ENCODE measurements at places on chromosomes 2 and 18.

DNA sequence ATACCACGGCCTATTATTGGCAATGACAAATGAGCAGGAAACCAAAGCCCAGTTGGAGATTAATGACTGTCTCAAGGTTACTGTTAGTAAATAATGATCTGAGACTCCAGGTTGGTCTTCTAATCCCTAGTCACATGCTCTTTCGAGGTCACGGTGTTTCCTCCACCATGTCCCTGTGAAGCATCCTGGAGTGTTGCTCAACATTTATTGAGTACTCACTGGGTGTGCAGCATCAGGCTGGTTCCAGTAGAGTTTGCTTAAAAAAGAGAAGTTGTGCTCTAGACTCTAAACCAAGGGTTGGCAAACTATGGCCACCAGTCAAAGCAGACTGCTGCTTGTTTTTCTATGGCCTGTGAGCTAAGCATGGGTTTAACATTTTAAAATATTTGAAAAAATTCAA, 263.8 kb upstream of the ATP5MC3 start:
- no peak for DNase-seq

DNA sequence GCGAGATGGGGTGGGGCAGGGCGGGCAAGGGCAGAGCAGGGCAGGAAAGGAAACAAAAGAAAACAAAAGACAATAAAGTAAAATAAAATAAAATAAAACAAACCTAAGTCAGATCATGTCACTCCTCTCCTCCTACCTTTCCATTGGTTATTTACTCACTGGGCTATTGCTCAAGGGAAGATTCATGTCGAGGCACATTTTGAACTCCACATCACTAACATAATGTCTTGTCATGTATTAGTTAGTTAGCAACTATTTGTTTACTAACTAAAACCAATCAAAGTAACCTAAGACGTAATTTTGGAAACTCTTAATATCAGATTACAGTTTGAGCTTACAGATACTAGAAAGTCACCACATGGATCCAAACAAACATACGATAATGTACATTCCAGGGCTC, 2.2 kb downstream of the C1D start:
- DNase-seq: no peak

DNA sequence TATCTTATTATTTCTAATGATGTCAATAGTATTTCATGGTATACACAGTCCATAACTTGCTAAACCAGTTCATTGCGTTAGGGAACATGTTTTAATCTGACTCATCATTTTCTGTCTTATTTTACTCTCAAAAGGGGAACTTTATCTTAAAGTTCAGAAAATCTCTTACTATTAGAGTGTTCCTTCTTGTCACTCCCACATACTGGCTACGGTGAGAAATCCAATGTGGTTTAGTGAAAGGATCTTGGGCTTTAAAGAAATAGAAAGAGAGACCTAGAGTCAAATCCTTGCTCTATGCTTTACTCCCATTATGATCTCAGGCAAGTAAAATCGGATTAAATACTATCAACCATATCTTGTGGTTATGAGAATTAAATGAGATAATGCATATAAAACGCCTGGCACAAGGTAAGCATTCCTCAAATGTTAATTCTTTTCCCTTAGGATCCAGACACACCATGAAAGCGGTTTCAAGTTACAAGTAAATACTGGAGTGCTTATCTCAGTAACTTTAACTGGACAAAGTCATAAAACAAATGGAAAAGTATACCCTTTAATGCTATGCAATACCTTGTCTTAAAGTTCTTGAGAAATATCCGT, 576.0 kb downstream of the ARHGAP15 start:
- DNase-seq: no peak

DNA sequence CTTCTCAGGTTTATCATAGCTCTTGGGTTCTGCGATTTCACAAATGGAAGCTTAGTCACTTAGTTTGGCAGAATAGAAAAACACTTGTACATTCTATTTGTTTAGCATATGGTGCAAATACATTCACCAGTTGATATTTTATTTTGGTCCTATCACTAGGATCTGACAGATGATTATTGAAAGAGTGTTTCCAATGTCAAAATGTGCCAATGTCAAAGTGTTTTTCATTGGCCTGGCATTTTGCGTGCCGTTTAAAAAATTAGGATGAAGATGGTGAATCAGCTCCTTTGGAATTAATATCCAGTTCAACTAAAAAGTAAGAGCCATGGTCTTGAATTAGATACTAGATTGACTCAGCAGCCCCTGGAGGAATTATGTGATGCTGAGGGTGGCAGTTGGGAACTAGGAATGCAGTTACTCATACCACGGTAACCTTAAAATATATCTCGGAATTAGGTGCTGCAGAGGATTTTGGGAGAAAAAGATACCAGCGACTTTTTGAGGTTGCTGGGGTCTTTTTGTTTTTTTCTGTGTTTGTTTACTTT, 87.0 kb downstream of the SPHKAP start:
- DNase-seq: no peak

DNA sequence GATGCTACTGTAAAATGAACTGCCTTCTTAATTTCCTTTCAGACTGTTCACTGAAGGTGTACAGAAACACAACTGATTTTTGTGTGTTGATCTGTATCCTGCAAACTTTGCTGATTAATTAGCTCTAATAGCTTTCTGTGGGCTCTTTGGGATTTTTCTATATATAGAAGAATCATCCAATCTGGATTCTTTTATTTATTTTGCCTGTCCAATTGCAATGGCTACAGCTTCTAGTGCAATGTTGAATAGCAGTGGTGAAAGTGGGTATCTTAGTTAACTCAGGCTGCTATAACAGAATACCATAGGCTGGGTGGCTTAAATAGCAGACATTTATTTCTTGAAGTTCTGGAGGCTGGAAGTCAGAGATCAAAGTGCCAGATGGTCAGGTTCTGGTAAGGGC, 74.4 kb downstream of the ID2 start:
- DNase-seq: no peak

DNA sequence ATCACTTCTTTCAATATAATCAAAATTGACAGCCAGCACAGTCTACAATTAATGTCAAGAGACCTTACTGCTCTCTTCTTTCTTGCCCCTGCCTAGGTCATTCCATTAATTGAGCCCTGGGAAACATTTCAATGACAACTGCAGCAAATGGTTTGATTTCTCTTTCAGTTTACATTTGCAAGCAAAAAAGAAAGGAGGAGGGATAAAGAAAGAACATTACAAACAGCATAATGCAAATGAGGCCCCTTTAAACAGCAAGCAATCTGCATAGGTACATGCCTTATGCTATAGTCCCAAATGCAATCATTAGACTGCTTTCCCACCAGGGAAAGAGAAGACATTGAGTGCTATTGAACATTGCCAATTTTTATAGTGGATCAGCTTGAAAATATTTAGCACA, 655.0 kb upstream of the CDH2 start:
- DNase-seq: no peak

DNA sequence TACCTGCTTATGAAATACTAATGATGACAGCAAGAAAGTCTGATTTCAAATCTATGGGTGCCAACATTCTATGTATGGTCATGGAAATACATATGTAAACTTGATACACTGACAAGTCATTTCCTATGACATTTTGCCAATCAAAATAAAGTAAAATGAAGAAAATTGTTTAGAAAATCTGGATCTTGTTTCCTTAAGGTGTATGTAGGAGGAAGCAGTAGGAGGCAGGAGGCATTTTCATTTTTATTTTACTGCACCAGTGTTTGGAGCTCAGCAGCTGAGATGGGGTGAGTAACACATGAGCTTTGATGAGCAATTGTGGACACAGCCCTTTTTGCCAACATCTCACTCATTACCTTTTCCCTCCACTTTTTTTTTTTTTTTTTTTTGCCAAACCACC, 167.0 kb downstream of the AFF3 start:
- DNase-seq: no peak

DNA sequence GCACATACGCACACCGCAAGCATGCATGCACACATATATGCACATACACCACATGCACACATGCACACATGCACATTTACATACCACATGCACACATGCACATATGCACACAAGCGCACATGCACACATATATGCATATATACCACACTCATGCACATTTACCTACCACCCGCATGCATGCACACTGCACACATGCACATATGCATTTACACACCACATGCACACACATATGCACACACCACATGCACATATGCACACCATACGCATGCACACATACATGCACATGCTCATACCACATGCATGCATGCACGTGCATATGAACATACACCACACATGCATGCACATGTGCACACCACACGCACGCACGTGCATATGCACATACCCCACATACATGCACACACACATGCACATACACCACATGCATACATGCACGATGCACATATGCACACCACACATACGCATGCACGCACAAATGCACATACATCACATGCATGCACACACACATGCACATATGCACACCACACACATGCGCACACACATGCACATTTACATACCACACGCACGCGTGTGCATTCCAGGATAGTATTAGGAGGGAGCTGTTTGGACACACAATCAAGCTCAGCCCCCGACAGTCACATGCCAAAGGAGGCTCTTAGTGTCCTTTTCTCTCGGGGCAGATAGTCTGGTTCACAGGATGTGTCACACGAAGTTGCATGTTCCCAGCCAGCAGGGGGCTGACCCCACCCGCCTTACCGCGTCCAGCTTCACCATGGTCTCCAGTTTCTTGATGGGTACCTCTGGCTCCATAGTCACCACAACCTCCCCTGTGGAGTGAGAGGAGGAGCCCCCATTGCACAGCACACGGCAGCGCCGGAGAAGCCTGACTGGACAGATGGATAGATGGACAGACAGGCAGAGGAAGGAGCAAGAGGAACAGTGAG, 5.9 kb downstream of the OTOF start:
- DNase-seq: no peak

DNA sequence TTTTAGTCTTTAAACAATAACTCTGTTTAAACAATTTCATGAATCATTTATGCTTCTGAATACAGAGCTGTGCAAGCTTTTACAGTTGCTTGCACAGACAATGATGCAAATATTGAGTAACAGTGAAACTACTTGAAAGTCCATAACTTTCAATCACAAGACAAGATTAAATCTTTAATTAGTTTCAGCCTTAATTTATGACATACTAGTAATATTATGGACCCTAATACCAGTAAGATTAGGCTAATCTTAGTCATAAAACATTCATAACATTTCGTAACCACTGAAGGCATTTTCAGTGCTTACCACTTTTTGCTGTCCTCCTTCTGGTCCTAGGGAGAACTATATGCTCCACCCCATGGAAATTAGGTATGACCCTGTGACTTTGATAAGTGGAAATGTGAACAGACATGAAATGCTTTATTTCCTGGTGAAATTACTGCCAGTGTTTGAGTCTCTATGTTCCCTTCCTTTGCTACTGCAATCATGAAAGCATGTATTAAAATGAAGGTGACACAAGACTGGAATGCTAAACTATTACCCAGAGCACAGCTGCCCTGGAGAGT, 1.8 kb upstream of the COBLL1 start:
- DNase-seq: no peak

- no peak for DNase-seq
Measured at GRCh38 chr2:54666131-54666633, 57.3 kb upstream of the EML6 start.

- no peak for DNase-seq
Measured at GRCh38 chr2:168245074-168245825, 2.1 kb downstream of the STK39 start.

DNA sequence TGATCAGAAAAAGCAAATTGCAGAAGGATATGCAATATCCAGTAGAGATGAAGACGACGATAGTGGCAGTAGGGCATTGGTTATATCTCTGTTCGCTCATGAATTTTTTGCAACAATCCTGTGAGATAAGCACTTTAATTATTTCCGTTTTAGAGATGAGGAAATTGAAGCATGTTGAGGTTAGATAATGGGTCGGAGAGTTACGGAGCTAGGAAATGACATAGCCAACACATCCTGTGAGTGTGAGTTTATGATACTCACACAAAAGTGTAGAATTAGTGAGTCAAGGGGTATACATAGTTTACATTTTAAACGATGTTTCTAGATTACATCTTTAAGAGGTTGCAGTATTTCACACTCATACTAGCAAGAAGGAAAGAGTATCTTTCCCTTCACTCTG, 123.1 kb upstream of the ARL4C start:
- DNase-seq: no peak

GRCh38 chr2:62627667-62628066, 77.8 kb upstream of the EHBP1 start:
- no peak for DNase-seq

GRCh38 chr2:50125246-50125645, 906.7 kb downstream of the NRXN1 start:
- no peak for DNase-seq

- DNase-seq: no peak
Measured at GRCh38 chr2:172253190-172254052, 150.7 kb upstream of the DLX2 start.

DNA sequence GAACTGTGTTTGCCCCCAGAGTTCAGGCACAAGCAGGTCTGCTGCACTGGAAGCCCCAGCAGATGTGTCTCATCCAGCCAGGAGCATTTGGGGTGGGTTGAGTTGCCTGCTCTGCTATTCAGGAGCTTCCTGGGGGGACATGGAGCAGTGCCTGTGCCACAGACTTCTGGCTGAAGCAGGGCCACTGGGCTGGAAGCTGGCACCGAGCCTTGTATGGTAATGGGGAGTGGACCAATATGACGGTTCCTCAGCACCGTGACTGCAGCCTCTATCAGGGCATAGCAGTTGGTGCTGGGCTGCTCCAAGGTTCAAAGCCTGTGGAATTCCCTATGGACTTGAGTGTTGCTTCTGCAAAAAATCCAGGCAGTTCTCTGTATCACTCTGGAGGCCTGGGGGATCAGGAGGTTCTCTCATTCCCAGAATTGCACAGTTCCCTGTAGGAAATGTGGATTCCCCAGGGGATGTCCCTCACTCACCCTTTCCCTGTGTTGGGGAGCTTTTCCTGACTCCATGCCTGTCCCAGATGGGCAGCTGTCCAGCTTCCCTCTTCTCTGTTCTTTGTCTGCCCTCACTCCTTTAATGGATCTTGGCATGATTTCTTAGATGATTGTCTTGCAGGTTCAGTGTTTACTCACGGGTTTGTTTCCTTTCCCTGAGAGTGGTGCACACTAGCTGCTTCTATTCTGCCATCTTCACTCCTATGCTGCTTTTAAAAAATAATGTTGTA, 37.2 kb upstream of the THSD7B start:
- no peak for DNase-seq

DNA sequence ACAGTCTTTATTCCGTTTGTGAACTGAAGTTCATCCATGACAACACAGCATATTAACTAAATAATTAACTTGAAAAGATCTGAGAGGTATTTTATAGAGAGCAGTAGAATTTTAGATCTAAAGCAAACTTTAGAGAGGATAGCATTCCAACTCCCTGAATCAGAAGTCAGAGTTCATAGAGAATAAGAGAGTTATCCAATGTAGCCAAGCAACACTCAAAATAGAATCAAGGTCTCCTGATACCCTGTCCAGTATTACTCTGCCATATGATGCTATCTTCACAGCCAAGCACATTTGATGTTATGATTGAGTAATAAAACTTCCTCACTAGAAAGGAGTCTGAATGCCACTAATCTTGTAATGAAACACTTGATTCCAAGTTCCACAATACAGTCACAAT, 55.5 kb downstream of the RIT2 start:
- DNase-seq: no peak

DNA sequence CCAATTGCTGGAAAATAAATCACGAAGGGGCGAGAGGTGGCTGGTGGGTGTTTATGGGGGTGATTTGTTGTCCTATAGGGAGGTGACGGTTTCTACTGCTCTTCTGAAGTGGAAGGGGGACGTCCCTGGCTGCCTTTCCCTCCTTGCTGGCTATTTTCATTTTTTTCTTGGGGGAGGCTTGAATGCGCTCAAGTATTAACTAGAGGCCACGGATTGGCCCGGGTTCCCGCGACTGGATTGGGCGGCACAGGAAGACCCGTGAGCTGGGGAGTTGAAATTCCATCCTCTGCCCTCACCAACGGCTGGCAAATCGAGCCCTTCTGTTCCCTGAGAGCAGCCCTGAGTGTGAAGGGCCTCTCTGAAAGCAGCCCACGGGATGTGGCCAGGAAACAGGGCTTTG, 176.5 kb upstream of the SPRED2 start:
- no peak for DNase-seq
